ENCODE measurements at places on chromosomes 7 and 10.

DNA sequence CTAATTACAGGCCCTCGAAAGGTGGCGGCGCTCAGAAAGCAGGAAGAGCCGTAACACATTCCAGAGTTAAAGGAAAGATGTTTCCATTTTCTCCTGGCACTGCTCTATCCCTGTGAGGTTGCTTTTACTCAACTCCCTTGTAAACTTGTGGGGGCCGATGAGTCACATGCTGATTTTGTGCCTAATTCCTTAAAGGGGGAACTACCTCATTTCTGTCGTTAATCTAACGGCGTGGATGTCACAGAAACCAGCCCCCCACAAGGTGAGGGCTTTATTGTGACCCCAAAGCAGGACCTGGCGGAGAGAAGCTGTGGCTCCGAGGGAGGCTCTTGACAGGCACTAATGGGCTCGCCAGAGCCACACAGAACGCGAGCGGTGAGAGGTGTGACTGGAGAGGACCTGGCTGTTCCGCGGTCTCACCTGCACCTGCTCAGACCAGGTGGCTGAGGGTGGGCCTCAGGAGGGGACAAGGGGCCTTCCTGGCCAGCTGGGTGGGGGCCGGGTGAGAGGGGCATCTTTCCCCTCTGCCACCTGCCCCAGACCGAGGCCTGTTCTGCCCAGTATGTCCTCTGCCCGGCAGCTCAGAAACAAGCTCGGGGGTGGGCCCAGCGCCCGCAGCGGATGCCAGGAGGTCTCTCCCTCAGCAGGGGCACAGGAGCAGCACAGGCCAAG lies 50.9 kb downstream of the CALML3 start:
- DNase-seq: no peak

- DNase-seq: no peak
Measured at GRCh38 chr7:120165227-120165626, 107.7 kb upstream of the KCND2 start.

DNA sequence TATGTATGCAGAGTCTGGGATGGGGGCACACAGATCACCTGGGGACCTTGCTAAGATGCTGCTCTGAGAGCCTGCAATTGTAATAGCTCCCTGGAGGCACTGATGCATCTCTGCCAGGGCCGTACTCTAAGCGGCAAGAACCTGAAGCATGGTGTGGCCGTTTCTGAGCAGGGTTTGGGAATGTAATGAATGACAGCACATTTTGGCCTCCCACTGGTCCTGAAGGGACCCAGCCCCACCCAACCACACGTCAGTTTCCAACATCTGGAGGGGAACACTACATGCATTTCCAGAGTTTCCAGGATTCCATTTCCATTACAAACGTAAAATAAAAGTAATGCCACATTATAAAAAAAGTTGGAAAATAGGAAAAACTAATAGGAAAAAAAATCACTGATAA lies 14.0 kb downstream of the ZCCHC24 start:
- DNase-seq: no peak

DNA sequence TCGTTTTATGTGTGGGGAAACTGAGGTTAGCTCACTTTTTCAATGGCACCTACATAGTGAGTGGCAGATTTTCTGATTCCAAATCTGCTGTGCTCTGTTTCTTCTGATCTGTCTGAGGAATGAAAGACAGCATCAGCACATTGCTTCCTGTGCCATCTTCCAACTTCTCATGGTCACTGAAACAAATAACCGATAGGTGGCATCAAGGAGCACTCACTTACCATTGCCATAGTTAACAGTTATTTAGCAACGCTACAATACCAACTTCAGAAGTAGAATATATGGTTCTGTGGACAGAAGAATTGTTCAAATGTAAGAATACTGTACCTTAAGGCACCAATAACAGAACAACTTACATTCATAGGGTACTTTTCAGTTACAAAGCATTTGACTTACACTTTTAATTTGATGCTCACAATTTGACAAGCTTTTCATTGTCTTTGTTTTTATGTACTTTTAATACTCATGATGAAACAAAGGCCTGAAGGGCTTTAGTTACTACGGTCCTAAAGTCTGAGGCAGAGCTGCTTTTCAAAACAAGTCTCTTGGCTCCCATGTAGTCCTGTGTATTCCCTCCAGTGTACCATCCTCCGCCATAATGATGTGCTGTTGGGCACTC lies 228.9 kb upstream of the TCF7L2 start:
- peak; percentile 55 for DNase-seq

DNA sequence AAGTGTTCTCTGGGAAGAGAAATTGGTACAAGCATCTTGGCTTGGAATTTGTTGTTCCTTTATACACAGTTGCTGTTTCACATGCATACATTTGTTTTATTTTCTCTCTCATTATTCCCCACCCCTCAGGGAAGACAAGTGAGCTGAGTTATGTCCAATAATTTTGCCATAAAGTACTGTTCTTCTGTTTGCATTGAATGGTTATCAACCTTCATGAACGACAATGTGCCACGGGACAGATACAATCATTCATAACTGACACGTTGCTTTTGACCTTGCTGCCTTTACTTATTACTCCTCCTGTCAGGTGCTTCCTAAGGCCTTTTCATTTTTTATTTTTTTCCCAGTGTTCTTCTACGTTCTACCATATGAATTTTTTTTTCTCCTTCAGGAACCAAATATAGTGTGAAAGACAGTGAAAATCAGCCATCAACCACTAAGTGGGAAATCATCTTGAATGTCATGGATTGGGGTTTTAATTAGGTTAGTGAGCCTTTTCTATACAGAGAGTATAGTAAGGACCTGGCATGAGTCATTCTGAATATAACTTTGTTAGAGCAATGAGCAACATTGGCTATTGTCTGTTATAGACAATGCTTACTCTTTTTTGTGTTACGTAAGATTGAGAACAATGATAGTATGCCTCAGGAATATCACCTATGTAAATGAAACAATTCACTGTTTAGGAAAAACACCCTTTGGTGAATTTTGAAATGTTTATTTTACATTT lies 383.2 kb downstream of the MALRD1 start:
- DNase-seq: peak; percentile 69

DNA sequence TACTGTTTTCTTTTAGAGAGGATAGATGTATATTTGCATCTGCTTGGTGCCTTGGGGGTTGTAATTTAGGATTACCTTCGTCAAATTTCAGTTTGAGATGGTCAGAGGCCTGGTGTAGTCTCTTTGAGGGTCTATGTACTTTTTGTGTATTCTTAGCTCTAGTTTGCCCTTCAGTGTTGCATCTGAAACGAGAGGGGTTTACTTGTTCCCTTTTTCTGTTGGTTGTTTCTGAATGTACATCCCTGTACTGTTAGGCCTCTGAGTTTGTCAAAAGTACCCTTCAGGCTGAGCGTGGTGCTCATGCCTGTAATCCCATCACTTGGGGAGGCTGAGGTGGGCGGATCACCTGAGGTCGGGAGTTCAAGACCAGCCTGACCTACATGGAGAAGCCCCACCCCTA lies 60.0 kb downstream of the MLLT10 start:
- no peak for DNase-seq

DNA sequence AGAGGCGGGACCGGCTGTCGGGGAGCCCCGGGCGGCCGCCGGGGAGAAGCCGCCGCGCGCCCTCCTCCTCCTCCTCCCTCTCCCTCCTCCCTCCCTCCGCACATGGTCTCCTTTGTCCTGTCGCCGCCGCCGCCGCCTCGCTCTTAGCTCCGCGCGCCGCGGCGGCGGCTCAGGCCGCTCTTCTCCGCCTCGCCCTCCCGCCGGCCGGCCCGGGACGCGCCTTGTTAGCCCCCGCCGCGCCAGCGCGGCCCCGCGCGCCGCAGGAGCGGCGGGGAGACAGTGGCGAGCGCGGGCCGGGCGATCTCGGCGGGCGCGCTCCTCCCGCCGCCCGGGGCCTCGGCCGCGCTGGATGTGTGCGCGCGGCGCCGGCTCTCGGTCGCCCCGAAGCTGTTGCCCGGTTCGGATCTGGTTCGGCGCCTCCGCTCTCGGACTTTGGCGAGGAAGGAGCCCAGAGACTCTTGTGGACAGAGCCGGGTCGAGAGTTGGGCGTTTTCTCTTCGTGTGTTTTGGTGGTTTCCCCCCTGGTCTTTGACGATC lies 437.4 kb upstream of the GALNT17 start:
- no peak for DNase-seq

DNA sequence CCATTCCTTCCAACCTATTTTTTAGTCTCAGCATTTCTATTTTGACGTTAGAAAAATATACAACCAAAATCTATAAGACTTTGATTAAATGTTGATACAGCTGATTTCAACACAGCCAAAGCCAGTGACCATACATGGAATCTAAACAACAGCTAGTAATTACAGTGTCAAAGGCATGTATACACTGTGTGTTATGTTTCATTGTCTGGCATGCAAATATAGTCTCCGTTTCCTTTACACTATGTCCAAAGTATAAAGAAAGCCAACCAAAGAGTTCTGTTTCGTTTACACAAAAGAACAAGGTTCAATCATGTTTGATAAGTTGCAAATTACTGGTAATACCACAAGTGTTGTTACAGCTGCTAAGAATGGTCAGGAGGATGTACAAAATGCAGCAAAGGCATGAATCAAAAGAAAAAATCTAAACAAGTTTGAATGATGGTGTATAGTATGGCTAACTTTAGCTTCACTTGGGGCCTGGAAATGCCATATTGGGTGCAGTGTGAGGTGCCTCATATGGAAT lies 268.3 kb upstream of the FERD3L start:
- DNase-seq: no peak

- no peak for DNase-seq
Measured at GRCh38 chr7:31933481-31933880, 136.7 kb downstream of the PDE1C start.

GRCh38 chr10:71725998-71726579 lies 6.5 kb upstream of the C10orf105 start:
- peak; percentile 55 for DNase-seq

- no peak for DNase-seq
Measured at GRCh38 chr10:96269438-96270300, 1.7 kb downstream of the BLNK start.

GRCh38 chr7:1243964-1244416 lies 11.3 kb downstream of the UNCX start:
- no peak for DNase-seq

GRCh38 chr7:140156460-140157080 lies 20.2 kb downstream of the KDM7A start:
- DNase-seq: peak; percentile 52

DNA sequence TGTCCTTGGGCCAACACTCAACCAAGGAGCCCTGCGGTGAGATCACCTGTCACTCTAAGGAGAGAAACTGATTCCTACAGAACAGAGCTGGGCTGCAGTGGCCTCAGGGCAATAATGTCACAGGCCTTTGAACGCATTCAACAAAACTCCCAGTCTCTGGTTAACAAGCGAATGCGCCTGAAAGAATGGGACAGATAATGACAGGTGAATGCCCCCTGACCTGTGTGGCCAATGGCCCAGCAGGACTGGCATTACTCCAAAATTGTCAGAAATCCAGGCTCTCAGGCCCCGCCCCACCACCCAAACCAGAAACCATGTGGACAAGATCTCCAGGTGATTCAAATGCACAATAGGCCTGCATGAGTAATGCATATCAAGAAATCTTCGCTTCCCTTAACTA lies 277.7 kb upstream of the KLF6 start:
- no peak for DNase-seq

DNA sequence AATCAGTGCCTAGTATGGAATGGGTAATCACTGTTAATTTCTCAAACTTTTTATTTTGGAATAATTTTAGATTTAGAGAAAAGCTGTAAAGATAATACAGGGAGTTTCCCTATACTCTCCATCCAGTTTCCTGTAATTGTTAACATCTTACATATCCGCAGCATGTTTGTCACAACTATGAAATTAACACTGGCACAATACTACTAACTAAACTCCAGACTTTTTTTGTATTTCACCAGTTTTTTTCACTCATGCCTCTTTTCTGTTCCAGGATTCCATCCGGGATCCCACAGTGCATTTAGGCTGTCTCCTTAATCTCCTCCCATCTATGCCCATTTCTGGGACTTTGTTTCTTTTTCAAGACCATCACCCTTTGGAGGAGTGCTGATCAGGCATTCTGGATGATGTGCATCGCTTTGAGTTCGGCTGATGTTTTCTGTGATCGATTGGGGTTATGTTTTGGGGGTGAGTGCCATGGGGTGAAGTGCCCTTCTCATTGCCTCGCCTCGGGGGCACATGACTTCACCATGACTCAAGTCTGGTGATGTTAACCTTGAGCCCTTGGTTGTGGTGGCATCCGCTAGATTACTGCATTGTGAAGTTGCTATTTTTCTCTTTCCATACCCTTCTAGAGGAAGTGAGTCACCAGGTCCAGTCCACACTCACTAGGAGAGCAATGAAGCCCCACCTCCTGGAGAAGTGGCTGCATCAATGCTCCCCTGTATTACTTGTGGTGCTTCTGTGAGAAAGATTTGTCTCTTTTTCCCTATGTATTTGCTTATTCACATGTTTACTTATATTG lies 43.9 kb upstream of the GRB10 start:
- DNase-seq: peak; percentile 94

DNA sequence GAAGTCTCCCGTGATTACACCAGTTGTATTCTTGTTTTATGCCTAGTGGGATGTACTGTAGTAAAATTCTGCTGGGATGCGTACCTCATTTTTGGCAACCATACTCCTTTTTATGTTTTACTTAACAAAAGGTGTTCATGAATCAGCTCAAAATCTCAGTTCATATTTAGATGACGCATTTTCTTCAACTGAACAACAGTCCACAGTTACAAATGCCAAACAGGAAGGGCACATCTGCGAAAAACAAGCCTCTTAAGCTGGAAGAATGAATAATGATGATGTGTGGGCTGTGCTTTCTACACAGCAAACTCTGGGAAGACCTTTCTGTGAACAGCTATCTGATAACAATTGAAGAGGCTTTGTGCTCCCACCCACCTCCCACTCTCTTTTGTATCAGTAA lies 68.4 kb upstream of the NRBF2 start:
- peak; percentile 49 for DNase-seq

DNA sequence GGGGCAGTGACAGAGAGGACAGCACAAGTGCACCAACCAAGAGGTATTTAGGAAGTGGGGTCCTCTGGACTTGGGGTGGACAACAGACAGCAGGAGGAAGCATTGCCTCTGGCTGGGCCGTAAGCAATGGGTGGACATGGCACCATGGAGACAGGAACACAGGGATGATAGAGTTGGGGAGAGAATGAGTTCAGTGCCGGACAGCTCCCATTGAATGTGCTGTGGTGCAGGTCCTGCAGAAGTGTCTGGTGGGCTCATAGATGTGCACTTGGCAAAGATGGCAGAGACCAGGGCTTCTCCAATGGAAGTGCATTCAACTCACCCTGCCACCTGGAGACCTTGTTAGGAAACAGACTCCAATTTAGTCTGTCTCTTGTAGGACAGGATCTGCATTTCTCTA lies 341.5 kb upstream of the ZMIZ1 start:
- no peak for DNase-seq

GRCh38 chr10:98620503-98620902 lies 173.8 kb upstream of the HPS1 start:
- DNase-seq: no peak

GRCh38 chr7:152341039-152341913 lies 94.5 kb downstream of the KMT2C start:
- DNase-seq: peak; percentile 51

DNA sequence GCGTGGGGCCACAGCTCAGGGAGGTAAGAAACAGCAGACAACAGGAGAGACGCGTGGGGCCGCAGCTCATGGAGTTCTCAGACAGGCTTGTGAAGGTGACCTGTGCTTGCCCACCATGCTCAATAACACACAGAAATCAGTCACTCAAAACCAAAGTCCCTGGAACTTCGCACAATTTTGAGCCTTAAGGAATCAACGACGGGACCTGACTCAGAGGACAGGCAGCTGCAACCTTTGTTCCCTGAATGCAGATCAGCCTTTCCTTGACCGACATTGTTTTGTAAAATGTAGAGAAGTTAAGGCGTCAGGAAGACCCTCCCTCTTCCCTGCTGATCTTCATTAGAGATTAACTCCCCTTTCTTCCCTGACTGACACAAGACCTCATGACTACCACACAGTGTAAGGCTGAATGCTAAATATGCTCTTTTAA lies 8.5 kb upstream of the KNDC1 start:
- no peak for DNase-seq

Measured in bronchial epithelial cell (primary cell).